ENCODE measurements at places on chromosomes 13 and 19.
A peak's percentile ranks its signal among the peaks of the same experiment; 100 is the strongest.

DNA sequence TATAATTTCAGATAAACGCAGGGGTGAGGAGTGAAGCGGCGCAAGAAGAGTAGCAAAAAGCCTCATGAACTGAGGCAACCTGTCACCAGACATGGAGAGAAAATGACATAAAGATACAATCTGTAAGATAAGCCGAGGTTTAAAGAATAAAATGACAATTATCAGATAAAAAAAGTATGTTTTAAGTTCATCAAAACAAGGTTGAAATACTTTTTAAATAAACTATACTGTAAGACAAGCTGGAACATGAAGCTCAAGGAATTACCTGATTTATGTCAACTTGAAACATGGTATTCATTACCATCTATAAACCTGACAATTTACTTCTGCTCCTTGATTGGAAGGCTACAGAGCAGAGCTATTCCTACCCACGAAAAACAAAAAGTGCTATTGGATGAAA is 61.6 kb downstream of the MYCBP2 start:
- no peak for DNase-seq

GRCh38 chr13:32905864-32906180 is 110.4 kb upstream of the KL start:
- no peak for DNase-seq

DNA sequence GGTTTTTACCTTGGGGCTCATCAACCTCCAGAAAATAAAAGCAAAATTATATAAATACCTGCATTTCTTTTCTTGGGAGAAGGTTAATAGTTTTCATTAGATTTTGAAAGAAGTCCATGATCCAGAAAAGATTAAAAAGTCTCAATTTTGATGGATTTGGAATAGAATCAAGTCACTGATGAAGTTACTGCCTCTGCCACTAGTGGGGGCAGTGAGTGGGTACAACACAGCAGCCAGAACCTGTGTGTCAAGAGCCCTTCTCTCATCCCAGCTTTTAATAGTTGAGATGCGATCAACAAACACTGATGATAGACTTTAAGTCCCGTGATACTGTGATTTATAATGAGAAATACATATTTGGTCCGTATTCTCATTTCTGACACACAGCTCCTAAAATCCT is 686.7 kb downstream of the DIAPH3 start:
- DNase-seq: no peak

DNA sequence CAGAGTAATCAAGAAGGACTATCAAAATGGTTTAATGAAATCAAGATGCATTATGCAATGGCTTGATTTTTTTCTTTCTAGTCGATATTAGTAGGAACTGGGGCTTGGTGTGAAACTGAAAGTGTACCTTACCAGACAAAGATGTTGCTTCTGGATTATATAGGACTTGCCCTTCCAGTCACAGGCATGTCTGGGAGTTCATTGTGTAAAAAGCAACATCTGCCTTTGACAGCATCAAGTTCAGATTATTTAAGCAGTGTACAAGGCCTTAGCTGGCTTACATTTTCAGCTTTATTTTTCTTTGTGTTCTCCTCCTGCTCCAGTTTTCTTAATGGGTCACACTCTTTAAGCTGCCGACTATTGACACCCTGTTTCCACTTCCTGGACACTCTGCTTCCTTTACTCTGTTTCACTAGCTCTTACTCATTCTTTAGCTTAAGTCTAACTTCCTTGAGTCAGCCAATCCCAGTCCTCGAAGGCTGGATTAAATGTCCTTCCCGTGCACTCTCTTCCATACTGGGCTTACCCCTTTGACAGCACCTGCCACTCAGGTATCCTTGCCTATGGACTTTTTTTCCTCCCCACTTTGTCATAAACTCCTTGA is 29.4 kb upstream of the OLFM4 start:
- no peak for DNase-seq

- DNase-seq: peak; percentile 99
These were observed 339 bp upstream of the CYTH2 start for GRCh38 chr19:48468772-48469288.

GRCh38 chr19:40810160-40810559 is 11.2 kb downstream of the EGLN2 start:
- no peak for DNase-seq

- no peak for DNase-seq
These were observed 5.9 kb downstream of the MTMR6 start for GRCh38 chr13:25281193-25281934.

GRCh38 chr19:49106648-49107135 is 7.5 kb upstream of the LIN7B start:
- peak; percentile 53 for DNase-seq

GRCh38 chr13:80036845-80037504 is 304.0 kb downstream of the SPRY2 start:
- no peak for DNase-seq

DNA sequence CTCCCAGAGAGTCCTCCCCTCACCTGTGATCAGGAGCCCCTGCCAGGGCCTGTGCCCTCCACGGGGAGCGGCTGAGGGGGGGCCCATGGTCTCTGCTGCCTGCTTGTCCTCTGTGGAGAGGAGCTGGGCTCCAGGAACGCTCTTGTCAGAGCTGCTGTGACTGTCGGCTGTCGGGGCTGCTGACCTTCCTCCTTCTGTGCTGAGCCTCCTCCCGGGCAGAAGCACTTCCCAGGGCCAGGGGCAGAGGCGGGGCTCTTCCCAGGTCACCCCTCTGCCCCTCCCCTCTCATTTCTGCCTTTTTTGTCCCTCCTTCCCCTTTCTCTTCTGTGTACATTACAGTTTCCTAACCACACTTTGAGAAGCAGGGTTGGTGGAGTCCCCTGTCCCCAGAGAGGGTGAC is at the start of gene CEACAM4:
TSS of gene CEACAM4 (minus strand) at position 198 of the 400 bp plus-strand sequence. CDS start at position 87, 111 bp downstream.
- no peak for DNase-seq

GRCh38 chr19:52335768-52336116 is 301 bp upstream of the ZNF610 start:
- DNase-seq: no peak

DNA sequence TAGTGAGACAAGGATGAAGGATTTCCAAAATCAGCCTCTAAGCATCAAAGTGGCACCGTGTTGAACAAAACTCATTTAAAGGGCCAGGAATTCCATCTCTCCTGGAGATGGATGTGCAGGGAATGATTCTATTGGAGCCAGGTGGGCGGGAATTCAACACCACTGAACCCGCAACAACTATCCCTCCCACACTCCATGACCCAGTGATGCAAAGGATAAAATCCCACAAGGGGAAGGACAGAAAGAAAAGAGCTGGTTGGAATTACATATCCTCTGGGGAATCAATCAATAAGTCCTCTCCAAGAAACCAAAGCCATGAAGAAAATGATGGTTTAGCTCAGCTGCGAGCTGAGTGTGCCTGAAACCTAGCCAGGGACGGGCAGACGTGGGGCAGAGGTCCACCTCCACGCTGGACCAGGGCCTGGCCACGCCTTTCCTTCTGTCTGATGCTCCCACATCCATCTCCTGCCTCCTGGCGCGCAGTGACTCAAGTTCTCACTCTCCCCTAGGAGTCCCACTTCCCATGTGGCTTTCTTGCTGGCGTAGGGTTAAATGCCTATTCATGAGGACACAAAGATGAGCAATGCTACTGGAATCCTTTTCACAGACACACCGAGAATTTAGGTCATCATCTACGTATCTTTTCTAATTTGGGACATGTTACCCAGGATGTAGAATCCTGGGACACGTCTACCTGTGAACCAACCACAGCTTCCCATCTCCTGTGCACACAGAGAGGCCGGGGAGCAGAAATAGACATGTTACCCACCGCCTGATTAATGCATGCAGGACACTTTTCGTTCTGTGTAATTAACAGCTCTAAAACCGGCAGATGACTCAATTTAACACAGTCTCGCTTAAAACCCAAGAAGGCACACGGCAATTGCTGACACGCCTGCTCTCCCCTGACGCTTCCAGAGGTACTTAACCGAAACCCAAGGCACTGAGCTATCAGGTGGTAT is 48.6 kb downstream of the PEPD start:
- no peak for DNase-seq

DNA sequence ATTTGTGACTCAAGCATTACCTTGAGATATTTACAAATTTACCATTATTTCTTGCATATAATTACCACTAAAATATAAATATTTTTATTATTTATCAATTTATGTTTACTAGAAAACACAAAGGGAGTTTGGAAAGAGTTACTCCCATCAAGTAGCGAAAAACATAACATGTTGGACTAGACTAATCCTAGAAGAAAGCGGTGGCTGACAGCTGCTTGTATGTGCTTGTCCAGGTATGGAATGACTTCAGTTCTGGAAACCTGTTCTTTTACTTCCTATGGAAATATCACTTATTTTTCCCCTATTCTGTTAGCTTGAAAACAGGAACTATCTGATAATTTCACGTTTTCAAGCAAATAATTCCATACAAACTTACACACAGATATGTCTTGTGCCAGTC is 28.5 kb downstream of the SLITRK1 start:
- no peak for DNase-seq

DNA sequence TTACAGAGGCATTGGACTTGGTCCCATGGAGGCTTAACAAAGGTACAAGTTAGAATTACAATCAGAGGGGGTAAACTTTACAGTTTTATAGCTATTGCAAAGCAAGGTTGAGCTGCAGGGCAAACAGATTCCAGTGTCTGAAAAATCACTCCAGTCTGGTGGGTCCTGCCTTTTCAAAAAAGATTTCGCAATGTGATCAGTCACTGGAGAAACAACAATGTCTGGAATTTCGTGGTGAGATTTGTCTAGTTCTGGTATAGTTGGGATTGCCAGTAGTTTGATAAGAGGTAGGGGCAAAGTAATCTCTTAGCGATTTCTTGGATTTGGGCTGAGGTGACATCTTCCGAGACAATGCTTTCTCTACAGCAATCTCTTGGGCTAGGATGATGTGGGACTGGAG is 1198.2 kb upstream of the PCDH9 start:
- no peak for DNase-seq

GRCh38 chr19:11887234-11887610 is 360 bp upstream of the ZNF69 start:
- no peak for DNase-seq

DNA sequence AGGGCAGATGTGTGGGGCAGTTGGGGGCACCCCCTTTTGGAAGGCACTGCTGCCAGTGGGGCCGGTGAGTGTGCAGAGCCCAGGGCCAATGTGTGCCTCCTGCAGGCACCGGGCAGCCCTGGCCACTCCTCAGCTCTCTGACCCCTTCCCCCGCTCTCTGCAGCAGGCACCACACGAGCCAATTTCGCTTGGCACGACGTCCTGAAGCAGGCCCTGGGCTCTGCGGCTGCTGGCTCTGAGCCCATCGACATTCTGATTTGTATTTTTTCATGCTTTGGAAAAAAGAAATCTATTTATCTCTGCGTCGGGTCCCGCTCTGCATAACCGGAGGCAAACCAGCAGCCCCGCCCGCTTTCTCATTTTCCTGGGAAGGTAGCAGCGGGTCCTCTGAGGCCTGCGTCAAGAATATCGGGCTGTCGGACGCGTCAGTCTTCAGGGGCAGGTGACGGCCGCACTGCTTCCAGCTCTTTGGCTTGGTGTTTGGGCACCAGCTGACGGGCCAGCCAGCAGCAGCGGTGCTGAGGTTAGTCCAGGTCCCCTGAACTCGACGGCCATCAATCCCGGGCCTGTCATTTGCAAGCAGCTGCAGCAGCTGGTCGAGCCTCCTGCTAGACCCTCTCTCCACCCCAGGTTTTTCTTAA is 134.3 kb downstream of the KDM4B start:
- no peak for DNase-seq

- DNase-seq: no peak
These were observed 2.9 kb upstream of the PTOV1 start for GRCh38 chr19:49847731-49848696.

GRCh38 chr13:52599037-52599847 is 43.0 kb upstream of the HNRNPA1L2 start:
- DNase-seq: no peak

- DNase-seq: no peak
These were observed 228.6 kb downstream of the DNAJC15 start for GRCh38 chr13:43251961-43252360.

DNA sequence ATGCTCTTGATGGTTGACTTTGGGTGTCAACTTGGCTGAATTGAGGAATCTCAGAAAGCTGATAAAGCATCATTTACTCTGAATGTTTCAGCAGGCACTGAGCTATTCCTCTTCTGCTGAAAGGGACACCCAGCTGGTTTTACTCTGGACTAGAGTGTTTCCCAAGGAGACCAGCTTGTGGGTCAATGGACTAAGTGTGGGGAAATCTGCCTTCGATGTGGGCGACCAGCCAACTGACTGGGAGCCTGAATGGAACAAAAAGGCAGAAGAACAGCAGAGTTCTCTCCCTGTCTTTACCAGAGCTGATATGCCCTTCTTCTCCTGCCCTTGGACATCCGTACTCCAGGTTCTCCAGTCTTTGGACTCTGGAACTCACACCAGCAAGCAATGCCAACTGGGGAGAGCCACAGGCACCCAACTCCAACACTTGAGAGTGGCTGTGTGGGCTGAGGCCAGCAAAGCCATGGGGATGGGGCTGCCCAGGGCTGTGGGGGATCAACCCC is 32.2 kb downstream of the MRPL57 start:
- no peak for DNase-seq
